Uterus (tissue), 4 donors: ENCODE measurements at places on chromosomes 16 and 17.

DNA sequence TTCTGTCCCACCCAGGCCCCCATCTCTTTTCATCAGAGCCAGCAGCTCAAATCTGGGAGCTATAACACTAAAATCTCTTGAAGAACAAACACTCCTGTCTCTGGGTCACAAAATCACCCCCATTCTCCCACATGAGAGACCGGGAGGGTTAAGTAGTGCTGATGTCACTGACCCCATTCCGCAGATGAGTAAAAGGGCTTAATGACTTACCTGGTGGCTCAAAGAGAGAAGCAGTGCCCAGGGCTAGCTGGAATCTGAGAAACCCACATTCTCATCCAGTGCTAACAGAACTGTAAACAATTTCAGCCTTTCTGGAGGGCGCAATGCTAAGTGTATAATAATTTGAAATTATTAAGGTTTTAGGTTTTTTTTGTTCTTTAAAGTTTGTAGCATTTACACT lies 26.3 kb upstream of the LHX1 start:
- no peak for DNase-seq

- no peak for DNase-seq
Observed at GRCh38 chr17:56114469-56114868, 38.8 kb upstream of the ANKFN1 start.

DNA sequence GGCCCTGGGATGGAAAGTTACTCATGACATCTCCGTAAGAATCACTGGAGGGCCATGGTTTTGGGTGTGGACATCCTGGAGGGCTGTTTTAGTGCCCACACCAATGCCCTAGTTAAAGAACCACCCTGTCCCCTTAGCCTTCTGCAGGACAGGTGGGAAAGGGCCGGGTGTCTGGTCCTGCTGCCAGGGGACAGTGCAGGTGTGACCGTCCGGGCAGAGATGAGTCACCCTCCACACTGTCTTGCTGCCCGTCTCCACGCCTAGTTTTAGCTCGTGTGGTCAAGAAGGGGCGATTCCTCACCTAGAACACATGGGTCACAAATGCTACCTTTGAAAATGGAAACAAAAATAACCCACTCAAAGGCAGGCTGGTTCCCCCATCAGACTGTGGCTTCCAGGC lies 17.0 kb downstream of the CEP295NL start:
- DNase-seq, result no peak

DNA sequence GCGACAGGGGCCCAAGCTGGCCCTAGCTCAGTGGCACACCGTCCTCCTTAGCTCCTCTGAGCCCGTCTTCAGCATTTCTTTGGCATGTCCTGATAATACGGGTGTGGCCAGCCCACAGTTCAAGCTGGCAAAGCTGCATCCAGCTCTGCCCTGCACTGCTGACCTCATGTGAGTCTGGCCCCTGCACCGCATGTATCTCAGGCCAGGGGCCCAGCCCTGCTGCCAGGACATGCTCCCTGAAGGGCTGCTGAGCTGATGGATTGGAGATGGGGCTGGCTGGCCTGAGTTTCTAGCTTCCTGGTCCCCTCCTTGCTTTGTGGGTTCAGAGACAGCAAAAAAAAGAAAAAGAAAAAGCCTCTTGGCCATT lies 2.4 kb downstream of the DOC2B start:
- DNase-seq, result no peak

DNA sequence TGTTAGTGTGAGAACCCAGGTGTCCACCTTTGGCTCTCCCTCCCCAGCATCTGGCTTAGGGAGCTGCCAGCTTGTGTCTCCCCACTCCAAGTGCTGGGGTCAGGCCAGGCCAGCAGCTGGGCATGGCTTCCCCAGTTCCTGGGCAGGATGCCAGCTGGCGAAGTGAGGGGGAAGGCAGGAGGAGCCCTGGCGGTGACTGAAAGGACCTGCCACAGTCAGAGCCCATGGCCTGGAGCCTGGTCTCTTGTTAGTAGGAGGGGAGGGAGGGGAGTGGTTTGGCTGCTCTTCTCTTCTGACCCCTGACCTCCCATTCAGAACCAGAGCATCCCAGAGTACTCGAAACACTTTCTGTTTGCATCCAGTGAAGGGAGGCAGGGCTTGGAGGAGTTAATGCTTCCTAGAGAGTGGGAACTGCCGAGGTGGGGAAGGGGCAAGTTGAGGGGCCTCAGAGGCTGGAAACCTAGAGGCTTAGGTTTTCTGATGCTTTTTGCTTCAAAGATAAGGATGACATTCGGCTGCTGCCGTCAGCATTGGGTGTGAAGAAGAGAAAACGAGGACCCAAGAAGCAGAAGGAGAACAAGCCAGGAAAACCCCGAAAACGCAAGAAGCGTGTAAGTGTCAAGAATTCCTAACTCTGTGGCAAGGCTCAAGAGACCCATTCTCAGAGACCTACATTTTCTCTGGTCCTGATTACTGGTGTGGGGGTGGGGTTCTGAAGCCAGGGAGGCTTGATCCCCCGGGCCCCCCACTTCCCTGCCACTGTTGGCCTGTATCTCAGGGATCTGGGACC lies 772 bp downstream of the CHD3 start:
- DNase-seq, result peak; percentile 95

GRCh38 chr16:87317750-87318644 lies 805 bp upstream of the C16orf95 start:
- DNase-seq, result peak; percentile 52

GRCh38 chr17:80259457-80260068 lies 1.1 kb upstream of the RNF213 start:
- no peak for DNase-seq

DNA sequence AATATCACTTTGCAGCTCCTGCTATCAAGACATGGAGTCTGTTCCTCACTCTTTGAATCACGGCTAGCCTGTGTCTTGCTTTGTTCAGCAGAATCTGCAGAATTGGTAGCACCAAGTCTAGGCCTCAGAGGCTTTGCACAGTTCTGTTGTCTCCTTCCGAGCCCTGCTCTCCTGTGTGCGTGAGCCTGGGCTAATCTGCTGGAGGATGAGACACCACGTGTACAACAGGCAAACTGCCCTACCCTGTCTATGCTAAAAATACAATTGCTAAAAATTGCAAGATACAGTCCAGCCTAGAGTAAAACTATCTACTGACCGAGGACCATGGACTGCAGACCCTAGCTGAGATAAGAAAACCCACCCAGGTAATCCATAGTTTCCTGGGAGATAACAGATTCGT lies 484.7 kb downstream of the NPIPA7 start:
- DNase-seq, result no peak
